ENCODE measurements at places on chromosomes 16 and 17.

GRCh38 chr16:22788193-22788530, 25.8 kb upstream of the HS3ST2 start:
- no peak for DNase-seq

DNA sequence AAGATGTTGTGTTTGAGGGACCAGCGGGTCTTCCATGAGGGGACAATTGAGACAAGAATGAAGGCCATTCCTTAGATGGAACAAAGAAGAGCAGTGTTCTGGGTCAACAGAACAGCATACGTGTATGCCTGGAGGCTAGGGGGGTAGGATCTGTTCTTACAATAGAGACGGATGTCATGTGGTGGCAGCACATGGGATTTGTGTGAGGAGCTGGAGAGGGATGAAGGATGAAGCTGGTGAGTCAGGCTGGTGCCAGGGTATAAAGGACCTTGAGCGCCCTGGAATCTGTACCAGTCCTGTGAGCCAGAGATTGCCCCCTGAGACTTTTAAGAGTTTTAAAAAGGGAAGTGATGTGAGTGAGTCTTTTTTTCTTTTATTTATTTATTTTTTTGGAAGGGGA, 22.8 kb upstream of the WFDC1 start:
- no peak for DNase-seq

DNA sequence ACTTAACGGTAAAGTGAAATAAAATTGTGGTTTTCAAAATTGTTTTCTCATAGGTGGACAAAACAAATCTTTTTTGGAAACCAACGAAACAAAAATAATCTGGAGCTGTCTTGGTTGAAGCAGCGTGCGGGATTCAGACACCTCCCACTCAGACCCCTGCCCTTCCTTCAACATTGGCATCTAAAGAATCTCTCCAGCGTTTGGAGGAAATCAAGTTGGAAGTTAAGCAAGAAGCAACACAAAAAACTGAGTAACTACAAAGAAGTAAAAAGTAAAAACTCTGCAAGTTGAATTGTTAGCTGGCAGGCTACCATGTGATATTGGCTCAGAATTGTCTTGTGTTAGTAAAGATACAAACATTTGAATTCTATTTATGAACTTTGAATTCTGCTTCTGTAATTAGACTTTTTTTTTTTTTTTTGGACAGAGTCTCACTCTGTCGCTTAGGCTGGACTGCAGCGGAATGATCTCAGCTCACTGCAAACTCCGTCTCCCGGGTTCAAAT, 361.0 kb upstream of the PMFBP1 start:
- DNase-seq: peak; percentile 20

- DNase-seq: no peak
These were observed 26.6 kb upstream of the OR1F1 start for GRCh38 chr16:3161235-3162018.

GRCh38 chr17:27362909-27363308, 69.0 kb downstream of the WSB1 start:
- DNase-seq: no peak

DNA sequence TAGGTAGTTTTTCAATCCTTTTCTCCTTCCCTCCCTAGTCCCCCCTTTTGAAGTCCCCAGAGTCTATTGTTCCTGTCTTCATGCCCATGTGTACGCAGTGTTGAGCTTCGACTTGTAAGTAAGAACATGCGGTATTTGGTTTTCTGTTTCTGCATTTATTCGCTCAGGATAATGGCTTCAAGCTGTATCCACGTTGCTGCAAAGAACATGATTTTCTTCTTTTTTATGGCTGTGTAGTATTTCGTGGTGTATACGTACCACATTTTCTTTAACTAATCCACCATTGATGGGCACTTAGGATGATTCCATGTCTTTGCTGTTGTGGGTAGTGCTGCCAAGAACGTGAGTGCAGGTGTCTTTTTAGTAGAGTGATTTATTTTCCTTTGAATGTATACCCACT, 651.2 kb downstream of the WWOX start:
- no peak for DNase-seq

GRCh38 chr16:85029408-85029784, 1.8 kb downstream of the KIAA0513 start:
- peak; percentile 27 for DNase-seq

- DNase-seq: peak; percentile 35
These were observed 152.6 kb downstream of the CDH11 start for GRCh38 chr16:64969221-64969620.

- no peak for DNase-seq
These were observed 12.2 kb upstream of the CBX4 start for GRCh38 chr17:79851461-79851817.

DNA sequence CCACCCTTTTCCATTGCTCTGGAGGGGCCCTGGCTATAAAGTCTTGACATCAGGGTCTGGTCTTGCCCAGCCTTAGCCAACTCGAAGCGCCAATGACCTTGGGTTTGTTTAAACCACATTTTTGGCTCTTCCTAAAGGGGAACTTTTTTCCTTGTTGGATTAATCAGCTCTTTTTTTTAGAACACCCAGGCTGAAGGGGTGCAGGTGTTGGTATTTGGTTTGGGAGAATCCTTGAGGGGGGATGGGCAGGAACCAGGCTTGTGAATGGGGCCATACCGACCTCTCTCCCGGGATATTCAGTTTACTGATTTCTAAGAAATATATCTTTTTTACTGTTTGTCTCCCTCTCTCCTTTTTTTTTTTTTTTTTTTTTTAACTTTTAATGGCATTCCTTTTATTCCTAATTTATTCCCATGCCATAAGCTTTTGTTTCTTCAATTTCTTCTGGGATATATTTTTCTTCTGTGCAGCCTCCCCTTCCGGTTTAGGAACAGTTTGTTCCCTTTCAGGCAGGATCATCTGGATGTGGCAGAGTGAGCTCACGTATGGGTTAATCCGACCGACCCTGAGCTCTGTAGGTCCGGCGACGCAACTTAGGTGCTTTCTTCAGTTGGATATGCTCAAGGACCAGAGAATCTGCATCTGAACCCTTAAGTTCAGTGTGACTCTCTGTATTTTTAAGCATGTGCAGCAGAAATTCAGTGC, 129.5 kb downstream of the ABCC6 start:
- no peak for DNase-seq

DNA sequence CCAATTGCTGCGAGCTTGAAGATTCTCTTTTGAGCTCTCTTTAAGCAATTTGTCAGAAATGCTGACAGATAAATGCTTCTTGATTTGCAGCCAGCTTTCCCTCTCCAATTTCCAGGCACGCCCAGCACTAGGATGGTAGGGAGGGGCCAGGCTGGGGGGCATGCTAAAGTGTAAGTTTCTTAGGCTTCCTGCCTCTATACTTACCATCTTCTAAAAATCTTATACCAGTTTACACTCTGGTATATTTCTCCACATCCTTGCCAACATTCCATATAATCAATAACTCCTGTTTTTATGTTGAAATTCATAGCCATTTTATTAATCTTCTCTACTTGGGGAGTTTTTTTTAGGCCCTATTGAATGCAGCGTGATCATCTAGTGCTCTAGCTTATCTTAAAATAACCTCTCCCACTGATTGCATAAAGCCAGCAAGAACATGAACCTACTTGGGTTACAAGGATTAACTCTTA, 17.5 kb downstream of the ACSF2 start:
- DNase-seq: peak; percentile 16

DNA sequence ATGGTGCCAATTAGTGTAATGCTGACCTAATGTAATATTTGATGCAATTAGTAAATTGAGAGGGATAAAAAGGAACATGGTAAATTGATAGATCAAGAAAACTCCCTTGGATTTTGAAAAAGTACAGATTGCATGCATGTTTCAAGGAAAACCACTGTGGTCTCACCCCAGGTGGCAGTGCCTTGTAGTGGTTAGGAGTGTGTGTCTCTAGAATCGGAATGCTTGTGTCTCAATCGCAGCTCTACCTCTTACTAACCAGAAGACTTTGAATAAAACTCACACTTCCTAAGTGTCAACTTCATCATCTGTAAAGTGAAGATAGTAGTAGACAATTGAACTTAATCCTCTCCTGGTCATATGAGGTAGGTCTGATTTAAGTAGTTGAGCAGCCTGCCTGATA, 128.9 kb upstream of the GOT2 start:
- DNase-seq: no peak

DNA sequence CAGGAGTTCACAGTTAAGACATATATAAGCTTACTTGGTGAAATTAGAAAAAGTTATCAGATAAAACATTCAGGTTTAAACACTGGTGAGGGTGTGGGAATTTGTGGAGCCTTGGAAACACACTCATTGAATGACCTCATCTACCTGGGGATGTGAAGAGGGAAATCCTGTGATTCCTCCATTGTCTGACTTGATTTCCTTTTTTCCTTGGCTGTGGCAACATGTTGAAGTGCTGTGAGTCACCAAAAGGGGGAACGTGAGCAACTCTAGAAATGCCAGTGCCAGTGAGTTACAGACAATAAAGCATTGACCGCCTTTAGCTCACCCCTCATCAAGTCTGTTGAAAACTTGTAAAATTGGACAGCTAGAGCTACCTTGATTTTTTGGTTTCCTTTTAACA, 1.8 kb downstream of the HMOX2 start:
- DNase-seq: peak; percentile 44

GRCh38 chr16:3127745-3128144, 7.1 kb upstream of the ZNF213 start:
- DNase-seq: no peak

- no peak for DNase-seq
These were observed 21.6 kb upstream of the SCNN1B start for GRCh38 chr16:23280483-23280967.

- DNase-seq: no peak
These were observed 92.8 kb downstream of the HS3ST3A1 start for GRCh38 chr17:13508896-13509295.

DNA sequence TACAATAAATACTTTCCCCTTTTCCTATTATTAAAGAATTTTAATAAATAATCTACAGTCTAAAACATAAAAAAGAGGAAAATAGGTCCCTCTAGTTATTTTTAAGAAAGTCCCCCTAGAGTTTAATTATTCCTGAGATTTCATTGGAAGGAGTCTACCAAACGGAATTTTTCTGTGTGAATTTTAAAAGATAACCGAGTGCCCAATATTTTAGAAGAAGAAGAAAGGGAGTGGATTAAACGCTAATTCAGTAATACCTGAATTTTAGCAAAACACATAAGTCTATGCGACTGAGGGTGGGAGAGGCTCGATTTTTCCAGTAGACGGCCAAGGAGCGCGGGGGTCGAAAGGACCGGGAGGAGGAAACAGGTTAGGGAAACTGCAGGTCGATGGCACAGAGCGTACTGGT, 2.2 kb downstream of the HOXB2 start:
- no peak for DNase-seq

DNA sequence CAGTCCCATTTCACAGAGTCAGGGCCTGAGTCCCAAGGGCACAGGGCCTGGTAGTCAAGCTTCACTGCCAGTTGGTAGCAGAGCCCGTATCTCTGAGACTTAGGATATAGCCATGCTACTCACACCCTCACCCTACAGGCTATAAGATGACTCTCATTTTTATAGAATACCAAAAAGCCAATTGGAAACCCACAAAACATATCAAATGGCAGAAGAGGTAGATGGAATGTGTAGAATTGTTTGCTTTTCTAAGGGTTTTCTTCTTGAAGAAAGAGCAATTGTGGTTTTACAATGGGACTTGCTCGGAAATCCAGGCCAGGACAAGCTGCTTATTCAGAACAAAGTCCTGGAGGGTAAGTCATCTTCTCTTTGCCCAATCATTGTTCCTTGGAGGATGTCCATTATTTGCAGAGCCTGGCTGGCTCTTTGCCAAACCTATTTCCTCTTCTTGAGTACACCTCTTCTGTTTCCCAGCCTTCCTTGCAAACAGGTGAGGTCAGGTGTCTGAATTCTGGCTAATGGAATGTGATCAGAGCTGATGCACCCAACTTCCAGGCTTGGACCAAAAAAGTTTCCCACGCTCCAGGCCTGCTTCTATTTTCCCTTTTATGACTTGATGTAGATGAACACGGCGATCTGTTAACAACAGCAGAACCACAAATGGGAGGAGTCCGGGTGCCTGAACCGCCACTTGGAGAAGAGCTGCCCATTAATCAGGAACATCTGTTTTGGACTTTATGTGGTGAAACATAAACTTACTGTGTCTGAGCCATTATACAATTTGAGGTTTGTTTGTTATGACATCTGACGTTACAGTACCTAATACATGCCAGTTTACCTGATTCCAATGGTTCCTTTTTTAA, 16.9 kb upstream of the CCL22 start:
- peak; percentile 96 for DNase-seq

DNA sequence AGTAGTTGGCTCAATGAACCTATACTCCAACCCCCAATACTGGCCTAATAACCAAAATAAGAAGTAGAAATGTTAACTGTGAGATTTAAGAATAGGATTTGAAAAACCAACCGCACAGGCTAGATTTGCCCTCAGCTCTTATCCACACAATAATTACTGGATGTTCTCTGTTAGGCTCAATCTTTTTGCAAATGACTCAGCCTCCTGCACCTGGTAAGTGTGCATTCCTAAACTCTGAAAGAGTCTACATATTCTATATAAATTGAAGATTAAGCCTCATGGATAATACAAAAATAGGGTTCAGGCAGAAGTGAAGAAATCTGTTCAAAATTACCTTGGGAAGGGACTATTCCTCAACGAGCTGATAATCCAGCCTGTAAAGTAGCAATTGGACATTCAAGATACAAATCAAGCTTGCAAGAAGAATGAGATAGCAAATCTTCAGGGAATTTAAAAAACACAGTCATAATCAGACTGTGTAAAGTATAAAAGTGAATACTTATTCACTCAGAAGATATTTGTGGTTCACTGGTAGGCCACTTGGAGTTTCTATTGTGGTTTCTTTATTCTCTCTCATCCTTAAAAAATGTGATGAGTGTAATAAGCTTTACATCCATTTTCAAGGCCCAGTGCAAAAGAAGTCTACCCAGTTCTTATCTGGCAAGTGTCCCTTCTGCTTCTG, 931.9 kb upstream of the SOX9 start:
- peak; percentile 92 for DNase-seq

GRCh38 chr17:41004397-41004796, 4.5 kb downstream of the KRTAP3-1 start:
- no peak for DNase-seq

- DNase-seq: no peak
These were observed 23.2 kb upstream of the SLC5A11 start for GRCh38 chr16:24822542-24822941.

DNA sequence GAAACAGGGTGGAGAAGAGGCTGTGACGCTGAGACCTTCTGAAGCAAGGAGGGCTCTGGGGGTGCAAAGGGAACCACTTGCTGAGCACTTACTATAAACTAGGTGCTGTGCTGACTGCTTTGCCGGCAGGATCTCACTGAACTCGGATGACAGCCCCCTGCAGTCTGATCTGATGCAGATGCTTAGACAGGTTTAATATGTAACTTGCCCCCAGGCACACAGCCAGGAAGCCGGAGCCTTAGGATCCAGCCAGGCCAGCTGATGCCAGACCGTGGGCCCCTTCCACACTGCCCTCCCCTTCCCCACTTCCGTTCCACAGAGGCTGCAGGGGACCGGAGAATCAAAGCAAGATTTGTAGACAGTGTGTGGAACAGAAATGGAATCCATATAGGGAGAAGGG, 23.1 kb downstream of the SPACA3 start:
- DNase-seq: no peak

All from fibroblast of skin of scalp (primary cell).